ENCODE measurements at places on chromosomes 7 and 10.
A peak's percentile ranks its signal among the peaks of the same experiment; 100 is the strongest.

DNA sequence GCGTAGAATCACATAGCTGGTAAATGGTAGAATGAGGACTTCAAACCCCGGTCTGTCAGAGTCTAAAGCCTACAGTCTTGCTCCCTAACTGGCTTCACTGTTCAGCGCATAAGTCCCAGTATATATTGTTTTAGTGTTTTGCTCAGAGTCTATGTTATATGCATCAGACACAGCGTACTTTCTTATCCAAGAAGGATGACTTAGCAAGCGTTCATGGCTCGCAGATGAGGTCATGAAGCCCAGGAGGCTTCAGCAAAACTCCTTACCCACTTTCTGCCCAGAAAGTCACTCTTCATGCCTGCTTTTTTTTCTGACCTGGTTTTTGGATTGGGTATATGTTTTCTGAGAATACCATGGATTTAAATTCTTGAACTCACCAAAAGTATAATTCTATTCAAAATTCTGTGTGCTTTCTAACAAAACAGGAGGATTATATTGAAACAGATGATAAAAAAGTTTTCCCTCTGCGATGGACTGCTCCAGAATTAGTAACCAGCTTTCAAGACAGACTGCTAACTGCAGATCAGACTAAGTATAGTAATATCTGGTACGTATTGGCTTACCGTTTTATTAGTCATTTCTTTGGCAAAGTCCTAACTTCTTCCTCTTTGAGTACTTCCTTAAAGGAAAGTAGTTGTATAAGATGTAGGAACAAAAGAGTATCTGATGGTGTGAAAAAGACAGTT is 24.6 kb upstream of the BHLHA15 start:
- DNase-seq = no peak

- peak; percentile 43 for DNase-seq
Observed at GRCh38 chr10:63547628-63548360, 26.6 kb downstream of the REEP3 start.

GRCh38 chr7:130150587-130150986 is 54.6 kb downstream of the TMEM209 start:
- DNase-seq = no peak

DNA sequence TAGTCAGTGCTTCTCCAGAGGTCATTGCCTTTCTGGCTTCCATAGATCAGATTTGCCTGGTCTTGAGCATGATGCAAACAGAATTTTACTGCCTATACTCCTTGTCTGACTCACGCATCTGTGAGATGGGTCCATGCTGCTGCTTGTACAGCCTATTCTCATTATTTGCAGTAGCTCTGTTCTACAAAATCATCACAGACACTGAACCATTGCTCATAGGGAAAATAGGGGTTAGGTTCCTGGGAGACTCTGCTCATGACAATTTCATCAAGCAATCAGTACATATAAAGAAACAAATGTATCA is 7.4 kb upstream of the CREB3L2 start:
- no peak for DNase-seq

GRCh38 chr7:696812-697551 is 29.5 kb upstream of the DNAAF5 start:
- no peak for DNase-seq

- DNase-seq = peak; percentile 20
Observed at GRCh38 chr7:150955519-150956394, 22.4 kb downstream of the KCNH2 start.
